Pancreas (tissue), 10 donors: ENCODE measurements at places on chromosomes 1 and 21.

DNA sequence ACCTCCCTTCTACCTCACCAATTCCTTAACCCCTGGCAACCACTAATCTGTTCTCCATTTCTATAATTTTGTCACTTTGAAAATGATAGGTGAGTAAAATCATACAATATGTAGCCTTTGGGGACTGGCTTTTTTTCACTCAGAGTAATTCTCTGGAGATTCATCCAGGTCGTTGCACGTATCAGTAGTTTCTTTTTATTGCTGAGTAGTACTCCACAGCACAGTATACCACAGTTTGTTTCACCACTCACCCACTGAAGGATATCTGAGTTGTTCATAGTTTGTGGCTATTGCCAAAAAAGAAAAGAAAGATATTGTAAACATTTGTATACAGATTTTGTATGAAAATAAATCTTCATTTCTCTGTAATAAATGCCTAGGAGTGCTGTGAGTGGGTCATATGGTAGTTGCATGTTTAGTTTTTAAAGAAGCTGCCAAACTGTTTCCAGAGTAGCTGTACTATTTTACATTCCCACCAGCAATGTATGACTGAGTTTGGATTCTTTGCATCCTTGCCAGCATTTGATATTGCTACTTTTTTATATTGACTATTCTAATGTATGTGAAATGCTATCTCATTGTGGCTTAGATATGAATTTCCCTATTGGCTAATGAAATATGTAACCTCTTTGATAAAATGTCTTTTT, 3.7 kb downstream of the CHD1L start:
- DNase-seq = no peak

DNA sequence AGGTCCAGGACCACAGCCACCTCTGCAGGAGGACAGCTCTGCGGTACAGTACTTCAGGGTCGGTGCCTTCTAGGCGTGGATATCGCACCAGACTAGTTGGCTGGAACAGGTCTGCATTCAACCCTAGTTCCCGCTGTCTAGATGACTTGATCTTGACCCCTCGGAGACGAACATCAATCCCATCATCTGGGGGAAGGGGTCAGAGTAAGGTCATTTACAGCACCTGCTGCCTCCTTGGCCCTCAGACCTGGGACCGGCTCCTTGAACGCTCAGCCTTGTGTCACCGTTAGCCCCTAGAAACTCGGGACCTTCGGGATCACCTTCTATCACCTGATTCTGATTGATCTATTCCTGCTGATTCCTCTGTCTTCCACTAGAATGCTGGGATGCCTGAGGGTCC, 2.6 kb downstream of the HECTD3 start:
- DNase-seq = no peak

DNA sequence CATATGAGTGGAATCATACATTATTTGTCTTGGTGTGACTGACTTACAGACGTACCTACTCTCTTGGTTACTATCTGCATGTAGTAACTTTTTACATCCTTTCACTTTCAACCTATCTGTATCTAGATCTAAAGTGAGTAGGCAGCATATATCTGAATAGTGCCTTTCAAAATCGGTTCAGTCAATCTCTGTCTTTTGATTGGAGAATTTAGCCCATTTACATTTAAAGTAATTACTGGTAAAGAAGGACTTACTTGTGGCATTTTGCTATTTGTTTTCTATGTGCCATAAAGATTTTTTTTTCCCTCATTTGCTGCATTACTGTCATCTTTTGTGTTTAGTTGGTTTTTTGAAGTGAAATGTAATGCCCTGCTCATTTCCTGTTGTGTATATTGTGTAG, 14.2 kb downstream of the UTS2 start:
- no peak for DNase-seq

DNA sequence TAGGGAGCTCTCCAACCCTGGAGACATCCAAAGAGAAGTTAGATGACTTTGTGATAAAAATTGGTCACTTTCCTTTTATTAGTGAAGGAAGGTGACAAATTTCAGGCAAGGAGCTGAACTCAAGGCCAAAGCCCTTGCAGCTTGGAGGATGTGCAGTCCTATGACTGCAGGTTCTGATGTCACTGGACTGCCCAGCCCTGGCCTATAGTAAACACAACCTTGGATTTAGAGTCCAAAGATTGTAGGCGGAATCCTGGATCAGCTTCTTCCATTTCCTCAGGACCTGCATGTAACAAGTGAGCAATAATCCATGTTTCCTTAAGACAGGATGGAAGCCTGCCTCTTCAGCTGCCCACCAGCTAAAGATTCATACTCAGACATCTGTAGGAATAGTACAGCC, 169.3 kb upstream of the ZC3H12A start:
- DNase-seq = no peak

DNA sequence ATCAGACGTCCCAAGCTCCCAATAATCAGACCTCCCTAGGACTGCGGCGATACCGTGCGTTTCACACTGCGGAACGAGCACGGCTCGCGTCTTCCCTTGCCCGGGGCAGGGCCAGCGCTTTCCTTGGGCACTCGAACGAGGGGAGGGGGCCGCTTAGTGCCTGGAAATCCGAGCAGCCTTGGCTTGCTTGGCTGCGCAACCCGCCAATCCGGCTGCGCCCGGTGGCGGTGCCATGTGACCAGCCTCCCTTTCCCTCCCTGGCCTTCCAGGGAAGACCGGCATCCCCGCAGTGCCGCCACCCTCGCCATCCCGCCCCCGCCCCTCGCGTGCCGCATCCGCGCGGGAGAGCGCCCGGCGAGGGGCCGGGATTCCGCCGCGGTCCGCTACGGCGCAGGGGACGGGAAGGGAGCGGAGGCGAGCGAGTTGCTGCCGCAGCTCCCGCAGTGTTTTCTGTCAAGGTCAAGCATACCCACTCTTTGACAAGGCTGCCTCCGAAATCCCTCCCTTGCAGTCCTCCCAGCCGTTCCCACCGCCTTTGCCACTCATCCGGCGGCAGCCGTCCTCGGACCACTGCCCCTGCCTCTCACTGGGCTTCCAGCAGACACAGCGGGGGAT, 8.3 kb upstream of the RNF19B start:
- peak; percentile 69 for DNase-seq

GRCh38 chr21:45870421-45870820, 111.1 kb upstream of the COL6A1 start:
- DNase-seq = no peak

DNA sequence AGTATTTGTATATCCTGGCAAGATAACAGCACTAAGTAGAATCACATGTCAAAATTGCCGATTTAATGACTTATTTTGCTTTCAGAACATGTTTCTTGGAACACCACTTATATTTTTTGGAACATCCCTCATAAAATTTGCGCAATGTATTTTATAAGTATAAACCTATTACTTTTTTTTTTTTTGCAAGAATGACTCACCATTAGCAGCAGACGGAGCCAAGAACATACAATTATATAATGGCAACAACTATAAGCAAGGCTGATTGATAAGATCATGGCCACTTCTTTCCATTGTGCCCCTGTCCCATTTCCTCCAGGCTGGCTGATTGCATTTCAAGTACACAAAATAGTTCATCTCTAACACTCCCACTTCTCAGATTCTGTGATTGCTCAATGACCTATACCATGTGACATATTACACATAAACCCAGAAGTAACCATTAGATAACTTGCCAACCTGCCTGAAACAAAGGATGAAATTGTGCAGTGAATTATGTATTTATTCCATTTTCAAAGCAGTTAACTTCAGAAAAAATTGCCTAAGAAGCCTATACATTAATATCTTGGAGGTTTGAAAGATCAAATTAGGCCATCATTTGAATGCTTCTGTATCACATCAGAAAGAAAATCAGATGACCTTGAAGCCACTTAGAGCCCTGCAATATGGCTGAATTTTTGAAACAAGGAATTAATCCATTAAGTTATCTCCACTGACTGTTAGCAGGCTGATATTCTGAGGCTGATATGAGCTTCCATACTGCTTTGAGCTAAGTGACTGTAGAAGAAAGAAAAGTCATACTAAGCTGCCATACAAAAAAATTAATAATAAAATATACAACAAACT, 77.8 kb upstream of the PRMT6 start:
- no peak for DNase-seq

GRCh38 chr1:15355968-15356625, 53.6 kb upstream of the EFHD2 start:
- no peak for DNase-seq

GRCh38 chr1:94672001-94672400, 130.4 kb upstream of the F3 start:
- DNase-seq = no peak

DNA sequence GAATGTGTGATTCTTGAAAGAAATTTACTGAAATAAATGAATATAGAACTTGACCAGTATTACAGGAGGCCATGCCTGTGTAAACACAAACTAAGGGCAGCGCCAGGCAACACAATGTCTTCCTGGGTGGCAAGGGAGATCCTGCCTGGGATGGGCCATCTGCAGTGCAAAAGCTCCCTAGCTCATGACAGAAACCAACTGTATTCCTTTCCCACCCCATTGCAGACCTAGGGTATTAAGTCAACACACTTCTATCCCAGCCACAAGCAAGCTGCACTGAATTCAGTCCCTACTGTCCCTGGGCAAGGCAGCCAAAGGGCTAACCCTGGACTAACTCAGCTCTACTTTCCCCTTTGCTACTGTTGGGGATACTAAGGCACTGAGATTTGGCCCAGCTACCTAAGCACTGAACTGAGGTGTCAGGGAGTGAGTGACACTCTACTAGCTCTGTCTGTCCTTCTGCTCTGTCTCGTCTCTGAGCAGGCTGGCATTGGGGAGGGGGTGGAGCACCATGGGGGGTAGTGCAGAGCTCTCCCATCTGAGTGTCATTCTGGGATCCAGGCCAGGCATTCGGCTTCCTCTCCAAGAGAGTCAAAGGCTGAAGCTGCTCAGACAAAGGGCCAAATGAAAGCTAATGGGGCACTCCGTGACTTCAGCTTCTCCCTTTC, 2.5 kb downstream of the INKA2 start:
- DNase-seq = no peak

DNA sequence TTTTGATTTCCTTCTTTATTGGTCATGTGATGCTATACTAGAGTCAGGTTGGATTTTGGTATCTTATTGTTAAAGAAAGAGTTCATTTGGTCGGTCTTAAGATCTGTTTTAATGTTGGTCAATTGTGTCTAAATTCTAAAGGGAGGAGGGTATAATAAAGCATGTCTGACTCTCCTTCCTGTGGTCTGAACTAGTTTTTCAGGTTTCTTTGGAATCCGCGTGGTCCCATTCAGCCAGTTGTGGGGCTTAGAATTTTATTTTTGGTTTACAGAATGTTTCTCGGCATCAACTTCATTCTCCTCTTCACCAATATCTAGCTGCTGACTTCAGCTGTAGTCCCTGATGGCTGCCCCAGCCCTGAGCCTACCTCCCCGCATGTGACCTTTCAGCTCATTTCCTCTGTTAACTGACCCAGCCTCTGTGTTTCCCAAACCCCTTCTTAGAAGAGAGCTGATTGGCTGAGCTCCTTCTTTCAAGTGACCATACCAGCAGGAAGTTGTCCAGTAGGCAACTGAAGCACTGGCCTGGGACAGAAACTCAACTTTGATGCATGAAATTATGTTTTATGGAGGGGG, 8.7 kb upstream of the MYOC start:
- DNase-seq = no peak
